Pericardium fibroblast (primary cell): ENCODE measurements at places on chromosomes 2 and 18. TPM values are rescaled to one million over a fixed set of nuclear protein-coding genes. Genes with fewer than 3 reads are reported as not detected.

Gene SNORC
- total RNA-seq = 0.12 and 0.17 TPM in 2 replicates

Gene GCG
- total RNA-seq = not detected in 2 replicates

Gene AGXT
- total RNA-seq = not detected in 2 replicates

Gene CCDC102B
- total RNA-seq = 4.8 and 5.8 TPM in 2 replicates

Gene CREG2
- 3.3 TPM in 1 of 2 replicates, not detected in the other for total RNA-seq

Gene CACNB4
- total RNA-seq = 0.93 and 2.0 TPM in 2 replicates

Gene CD226
- 0.09 and 0.82 TPM in 2 replicates for total RNA-seq

Gene GCKR
- total RNA-seq = 0.12 TPM in 1 of 2 replicates, not detected in the other

Gene SERPINB3
- total RNA-seq = not detected in 2 replicates

Gene B4GALT6
- total RNA-seq = 1.6 and 2.0 TPM in 2 replicates

Gene ACOXL
- total RNA-seq = not detected in 2 replicates

Gene CLHC1
- total RNA-seq = 0.43 and 2.9 TPM in 2 replicates
